ENCODE measurements at places on chromosomes 11 and 22.

DNA sequence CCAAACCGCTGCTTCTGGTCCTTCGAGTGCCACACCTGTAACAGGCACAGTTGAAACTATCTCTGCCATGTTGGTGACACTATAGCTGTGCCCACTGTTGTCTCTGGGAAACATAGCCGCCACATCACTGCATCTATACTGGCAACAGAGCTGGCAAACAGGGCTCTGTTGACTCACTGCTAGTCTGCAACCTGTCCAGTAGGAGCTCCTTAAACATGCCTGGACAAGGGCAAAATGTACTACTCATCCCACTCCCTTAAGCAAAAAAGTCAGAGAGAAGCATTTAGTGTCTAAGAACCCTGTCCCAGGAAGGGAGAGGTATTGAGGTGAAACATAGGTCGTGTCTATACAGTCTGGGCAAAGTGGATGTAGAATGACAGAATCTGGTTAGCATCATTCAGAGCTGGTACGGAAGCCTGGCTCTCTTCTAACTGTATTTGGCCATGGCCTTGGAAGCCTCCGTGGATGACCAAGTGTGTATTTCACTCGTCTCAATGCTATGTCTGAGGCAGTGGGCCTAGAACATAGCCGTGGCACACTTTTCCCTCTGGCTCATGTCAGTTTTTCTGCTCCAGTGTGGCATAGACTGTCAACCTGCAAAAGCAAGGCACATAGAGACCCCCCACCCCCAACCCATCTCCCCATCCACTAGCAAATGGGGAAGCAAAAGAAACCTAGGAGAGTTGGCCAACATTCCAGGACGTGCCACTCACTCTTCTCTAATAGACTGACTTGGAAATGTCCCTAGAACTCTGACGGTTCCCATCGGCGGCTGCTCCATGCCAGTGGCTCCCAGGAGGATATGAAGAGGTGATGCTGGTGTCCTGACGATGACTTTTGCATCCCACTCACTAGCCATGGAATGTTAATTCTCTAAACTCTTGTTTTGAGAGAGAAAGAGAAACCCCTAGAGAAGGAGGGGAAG is 21.4 kb upstream of the PISD start:
- no peak for DNase-seq

- DNase-seq = no peak
These were observed 20.1 kb upstream of the SWAP70 start for GRCh38 chr11:9643751-9644150.

DNA sequence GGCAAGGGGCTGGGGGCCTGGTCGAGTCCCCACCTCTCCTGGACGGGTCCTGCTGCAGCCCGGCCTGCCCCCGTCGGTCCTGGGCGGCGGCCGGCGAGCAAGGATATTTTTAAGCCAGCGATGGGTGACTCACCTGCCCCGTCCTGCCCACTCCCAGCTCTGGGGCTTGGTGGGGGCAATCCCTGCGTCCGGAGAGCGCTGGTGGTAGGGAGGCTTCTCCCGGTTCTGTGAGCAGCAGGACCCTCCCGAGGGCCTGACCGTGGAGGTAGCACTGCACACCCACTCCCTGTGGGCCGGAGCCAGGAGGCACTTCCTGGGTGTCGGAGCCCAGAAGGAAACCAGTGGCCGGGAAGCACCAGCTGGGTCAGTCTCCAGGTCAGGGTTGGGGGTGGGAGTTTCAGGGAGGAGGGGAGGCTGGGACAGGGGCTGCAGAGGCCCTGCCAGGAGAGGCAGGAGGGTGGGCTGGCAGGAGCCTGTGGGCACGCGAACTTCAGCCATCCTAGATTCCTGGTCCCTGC is 467 bp downstream of the EPS8L2 start:
- DNase-seq = no peak

GRCh38 chr11:27171376-27171958 is 130.9 kb downstream of the BBOX1 start:
- DNase-seq = no peak

GRCh38 chr11:105179542-105180278 is 40.1 kb upstream of the CARD18 start:
- no peak for DNase-seq

DNA sequence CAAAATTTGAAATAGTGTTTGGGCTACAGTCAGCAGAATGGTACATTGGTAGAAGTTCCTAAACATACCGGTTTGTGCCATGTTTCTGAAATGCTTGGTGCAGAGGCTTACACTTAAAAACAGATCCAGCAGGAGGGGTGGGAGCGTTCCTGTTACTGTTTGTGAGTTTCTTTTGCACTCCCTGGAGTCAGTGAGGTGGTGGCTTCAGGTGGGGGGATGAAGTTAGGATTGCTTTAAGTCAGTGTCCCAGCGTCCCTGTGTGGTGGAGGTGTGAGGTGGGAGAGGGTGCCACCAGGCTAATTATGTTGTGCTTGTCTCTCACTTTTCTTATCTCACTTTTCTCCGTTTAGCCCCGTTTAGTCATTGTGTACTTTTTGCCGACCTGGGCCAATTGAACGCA is 9.7 kb downstream of the TNRC6B start:
- DNase-seq = no peak

All from hypothalamus (tissue), 51 donors.